ENCODE measurements at places on chromosomes 1 and 21.

- no peak for DNase-seq
These were observed 3.3 kb downstream of the POFUT2 start for GRCh38 chr21:45284456-45284741.

GRCh38 chr1:228143480-228144192 lies 3.6 kb downstream of the GUK1 start:
- DNase-seq, result no peak

DNA sequence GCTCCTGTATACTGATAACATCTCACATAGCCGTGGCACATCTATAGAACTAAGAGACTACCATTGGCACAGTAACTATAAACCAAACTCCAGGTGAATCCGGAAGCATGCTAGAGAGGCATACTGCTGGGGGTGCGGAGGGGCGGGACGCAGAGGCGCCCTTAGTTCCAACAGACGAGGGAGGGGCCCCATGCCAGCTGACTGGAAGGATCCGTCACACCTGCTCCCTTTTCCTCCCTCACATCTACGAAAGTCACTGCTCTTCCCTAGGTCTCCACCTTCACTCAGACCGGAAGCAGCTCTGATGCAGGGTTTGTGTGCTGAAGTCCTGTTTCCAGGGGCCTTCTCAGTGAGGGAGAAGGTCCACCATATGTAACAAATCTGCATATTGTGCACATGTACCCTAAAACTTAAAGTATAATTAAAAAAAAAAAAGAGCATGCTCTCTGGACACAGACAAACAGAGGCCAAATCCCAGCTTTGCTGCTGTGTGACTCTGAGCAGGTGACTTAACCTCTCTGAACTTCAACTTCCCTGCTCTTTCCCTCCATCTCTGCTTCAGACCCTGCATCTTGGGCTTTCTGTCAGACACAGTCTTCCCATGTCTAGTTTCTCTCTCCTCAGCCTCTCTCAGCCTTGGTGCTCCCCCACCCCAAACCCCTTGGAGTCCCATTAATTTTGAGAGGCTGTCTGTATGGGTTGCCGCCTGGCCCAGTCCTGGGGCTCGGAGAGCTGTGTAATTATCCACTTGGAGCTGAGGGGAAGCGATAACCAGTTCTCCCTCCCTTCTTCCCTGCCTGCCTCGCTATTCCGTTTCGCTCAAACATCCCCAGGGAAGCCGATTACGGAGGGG lies 7.8 kb upstream of the GJB5 start:
- no peak for DNase-seq

DNA sequence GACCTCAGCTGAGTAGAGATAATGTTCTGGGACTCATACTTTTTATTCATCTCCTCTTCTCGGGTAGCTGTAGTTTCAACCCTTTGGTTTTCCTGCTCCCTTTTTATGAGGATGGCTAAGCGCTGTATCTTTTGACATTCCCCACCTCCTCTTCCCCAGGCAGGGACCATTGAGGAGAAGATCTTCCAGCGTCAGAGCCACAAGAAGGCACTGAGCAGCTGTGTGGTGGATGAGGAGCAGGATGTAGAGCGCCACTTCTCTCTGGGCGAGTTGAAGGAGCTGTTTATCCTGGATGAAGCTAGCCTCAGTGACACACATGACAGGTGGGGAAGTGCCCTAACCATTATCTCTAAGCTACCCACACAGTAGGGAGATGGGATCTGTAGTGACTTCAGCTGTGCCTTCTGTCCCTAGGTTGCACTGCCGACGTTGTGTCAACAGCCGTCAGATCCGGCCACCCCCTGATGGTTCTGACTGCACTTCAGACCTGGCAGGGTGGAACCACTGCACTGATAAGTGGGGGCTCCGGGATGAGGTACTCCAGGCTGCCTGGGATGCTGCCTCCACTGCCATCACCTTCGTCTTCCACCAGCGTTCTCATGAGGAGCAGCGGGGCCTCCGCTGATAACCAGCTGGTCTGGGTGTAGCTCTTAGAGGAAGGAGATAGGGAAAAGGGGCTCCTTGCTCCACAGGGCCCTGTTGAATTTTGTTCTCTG lies 25.6 kb downstream of the LRRC41 start:
- no peak for DNase-seq

- no peak for DNase-seq
These were observed 1.3 kb upstream of the C1orf226 start for GRCh38 chr1:162380061-162380846.

DNA sequence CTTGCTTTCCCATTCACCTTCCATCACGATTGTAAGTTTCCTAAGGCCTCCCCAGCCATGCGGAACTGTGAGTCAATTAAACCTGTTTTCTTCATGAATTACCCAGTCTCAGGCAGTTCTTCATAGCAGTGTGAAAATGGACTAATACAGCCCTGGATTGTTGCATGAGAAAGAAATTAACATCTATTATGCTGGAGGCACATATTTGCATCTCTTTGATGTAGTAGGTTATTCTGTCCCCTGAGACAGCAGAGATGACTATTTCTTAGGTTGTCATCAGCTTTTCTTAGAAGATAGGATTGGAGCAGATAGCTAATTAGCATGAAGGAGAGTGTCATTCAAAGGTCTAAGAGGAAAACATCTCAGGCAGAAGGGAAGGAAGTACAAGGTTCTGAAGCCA lies 166.2 kb downstream of the OMA1 start:
- DNase-seq, result no peak

DNA sequence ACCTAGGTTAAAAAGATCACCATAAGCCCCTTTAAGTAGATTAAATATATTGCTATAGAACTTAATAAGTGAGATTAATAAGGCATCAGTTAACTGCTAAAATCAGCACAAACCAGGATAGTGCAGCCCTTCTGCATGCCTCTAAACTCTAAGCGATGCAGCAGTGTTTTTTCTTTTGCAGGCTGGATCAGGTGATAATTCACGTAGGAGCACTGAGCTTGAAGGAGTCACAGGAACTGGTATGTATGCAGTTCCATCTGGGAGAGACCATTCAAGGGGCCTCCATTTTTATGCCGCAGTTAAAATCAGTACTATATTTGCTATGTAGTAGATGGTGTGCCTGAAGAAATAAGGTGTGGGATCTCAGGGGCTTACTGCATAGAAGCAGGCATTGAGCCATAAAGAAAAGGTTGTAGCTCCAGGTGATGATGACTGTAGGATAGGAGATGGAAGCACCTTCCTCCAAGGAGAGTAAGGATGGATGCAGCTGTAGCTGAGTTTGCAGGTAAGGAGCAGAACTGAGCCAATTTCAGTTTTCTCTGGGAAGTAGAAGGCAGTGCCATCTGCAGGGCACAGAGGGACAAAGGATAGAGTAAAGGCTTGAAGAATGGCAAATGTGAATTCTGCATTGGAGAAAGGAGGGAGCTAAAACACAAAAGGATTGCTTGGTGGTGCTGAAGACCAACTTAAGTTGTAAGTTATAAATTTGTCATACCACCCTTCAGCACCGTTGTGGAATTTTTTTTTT lies 22.6 kb downstream of the NPL start:
- no peak for DNase-seq

DNA sequence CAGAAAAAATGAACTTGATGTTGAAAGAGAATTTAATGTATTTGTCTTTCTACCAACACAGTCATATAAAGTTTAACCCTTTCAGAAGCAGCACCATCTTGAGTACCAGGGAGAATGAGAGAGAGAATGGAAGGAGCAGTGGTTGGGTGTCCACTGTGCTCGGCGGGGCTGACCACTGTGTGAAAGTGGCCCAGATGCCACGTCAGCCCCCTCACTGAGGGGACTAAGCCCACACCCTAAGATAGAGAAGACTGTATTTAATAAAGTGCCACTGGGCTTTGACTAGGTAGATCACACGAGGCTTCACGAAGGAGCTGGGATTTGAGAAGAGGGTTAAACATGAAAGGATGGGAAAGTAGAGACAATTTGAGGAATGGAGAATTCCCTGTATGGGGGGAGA lies 31.2 kb downstream of the BATF3 start:
- DNase-seq, result no peak

GRCh38 chr1:82923931-82924330 lies 1075.0 kb downstream of the TTLL7 start:
- DNase-seq, result no peak

GRCh38 chr1:113166473-113166872 lies 93.5 kb downstream of the LRIG2 start:
- DNase-seq, result no peak

DNA sequence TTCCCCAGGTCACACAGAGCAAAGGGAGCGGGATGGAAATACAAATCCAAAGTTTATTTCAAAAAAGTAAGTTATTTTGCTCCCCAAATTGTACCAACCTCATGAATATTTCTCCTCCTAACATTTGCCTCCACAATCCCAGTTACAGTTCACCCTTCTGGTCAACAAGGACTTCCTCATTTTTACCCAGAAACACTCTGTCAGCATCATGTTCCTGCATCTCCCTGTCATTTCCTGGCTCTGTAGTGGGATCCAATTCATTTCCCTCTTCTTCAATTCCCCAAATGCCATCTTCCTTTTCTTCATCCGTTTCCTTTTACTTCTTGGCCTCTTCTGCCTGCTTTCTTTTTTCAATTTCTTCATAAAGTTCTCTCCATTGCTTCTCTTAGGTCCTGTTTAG lies 32.0 kb upstream of the EPS15 start:
- DNase-seq, result no peak

DNA sequence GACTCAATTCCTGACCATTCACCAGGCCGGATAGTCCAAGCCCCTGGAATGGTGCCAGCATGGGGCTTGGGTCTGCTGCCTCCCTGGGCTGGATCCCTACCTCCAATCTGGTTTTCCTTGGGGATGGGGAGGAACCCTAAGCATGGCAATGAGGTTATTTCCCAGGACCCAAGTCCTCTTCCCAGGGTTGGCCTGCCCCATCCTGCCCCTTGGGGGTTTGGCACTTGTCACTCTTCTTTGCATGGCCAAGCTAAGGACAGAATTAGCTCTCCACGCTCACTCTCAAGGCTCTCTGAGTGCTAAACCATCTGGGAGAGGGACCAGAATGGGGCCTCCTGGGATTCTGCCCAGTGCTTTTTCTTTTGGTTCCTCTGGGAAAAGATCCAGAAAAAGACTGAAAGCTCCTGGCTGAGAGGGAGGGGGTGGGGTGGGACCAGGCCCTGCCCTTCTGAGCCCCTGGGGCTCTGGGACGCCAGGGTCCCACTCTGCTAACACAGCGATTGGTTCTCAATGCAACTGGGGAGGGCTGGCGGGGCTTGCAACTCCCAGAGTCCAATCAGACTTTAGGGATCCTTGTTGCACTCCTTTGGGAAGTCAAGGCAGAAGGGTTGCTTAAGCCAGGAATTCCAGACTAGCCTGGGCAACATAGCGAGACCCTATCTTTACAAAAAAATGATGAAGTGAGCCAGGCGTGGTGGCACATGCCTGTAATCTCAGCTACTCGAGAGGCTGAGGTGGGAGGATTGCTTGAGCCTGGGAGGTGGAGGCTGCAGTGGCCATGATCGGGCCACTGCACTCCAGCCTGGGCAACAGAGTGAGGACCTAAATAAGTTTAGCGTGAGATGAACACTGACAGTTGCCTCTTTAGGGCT lies 52.7 kb downstream of the DHRS3 start:
- no peak for DNase-seq

DNA sequence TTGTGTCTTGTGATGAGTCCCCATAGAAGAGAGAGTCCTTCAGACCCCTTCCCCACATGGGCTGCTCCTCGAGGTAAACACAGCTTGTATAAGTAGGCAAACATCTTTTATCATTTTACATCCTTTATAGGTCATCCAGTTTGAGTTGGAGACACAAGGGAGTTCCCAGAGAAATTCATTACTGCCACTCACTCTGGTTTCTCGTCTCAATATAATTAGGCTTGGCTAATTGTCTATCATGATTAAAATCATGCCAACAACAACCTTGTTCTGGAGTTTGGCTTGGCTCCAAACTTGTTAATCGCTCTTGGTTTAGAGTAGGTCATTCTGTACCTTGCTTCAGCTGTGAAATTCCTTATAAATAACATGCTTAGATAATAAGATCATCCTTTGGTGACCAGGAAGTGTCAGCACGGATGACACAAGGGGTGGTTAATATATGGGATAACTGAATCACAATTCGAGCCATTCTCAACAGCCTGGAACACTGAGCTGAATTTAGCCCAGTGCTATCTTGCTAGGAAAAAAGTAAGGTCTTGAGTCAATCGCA lies 70.7 kb upstream of the DAB1 start:
- peak; percentile 3 for DNase-seq

DNA sequence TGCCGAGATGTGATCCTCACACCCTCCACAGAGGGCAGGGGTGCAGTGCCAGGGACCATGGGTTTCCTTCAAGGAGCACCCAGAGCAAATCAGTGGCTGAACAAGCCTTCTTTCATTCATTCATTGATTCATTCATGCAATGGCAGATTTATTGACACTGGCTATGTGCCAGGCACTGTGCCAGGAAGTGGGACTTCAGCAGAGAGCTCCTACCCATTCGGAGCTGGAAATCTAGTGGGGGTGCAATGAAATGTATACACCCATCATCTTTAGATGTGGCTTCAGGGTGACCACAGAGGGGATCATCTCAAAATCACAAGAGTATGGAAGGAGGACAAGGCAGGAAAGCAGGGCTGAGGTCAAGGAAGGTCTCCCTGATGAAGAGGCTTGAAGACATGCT lies 18.9 kb downstream of the SLC6A9 start:
- no peak for DNase-seq

GRCh38 chr1:16921391-16922185 lies at the start of gene CROCC:
Gene CROCC (plus strand): TSS chr1:16921931. CDS start chr1:16922019, 88 bp downstream.
- no peak for DNase-seq

DNA sequence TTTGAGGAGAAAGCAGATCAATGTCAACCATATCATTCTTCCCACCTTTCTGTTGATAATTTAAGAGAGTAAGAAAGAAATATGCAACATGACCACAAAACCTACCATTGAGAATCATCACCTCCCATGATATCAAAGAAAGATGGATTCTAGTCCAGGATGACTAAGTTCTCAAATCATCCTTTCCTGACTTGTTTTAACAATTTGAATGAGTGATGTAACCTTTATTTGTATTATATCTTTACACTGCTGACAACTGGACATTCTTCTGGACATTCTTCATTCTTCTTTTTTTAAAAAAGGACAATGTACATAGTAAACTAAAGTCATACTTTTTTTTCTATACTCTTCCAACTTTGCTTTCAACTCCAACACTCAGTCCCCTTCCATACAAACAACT lies 9.5 kb downstream of the PSMB4 start:
- no peak for DNase-seq

GRCh38 chr1:168708698-168709404 lies 20.2 kb downstream of the DPT start:
- no peak for DNase-seq
